ENCODE measurements at places on chromosomes 3 and 15. TPM values are rescaled to one million over a fixed set of nuclear protein-coding genes. Genes with fewer than 3 reads are reported as not detected.

The GOLGA8R gene
- total RNA-seq: 0.69 TPM

The FAN1 gene
- total RNA-seq: 10.6 TPM

The SYNM gene
- total RNA-seq: 1.8 TPM

The CYP1A2 gene
- total RNA-seq: not detected

The P4HTM gene
- total RNA-seq: 39.2 TPM

The SHC4 gene
- not detected for total RNA-seq

The SCN11A gene
- not detected for total RNA-seq

The DPPA4 gene
- total RNA-seq: 1.0 TPM

The EIF4E3 gene
- total RNA-seq: 101 TPM

The ANKUB1 gene
- not detected for total RNA-seq

The ZNF80 gene
- 1.7 TPM for total RNA-seq

The PML gene
- 57.6 TPM for total RNA-seq

The RTP4 gene
- 4.6 TPM for total RNA-seq

The AQP9 gene
- not detected for total RNA-seq

The IL5RA gene
- 3.7 TPM for total RNA-seq

The LRRIQ4 gene
- not detected for total RNA-seq

The KLHL6 gene
- total RNA-seq: 48.2 TPM

The HTD2 gene
- total RNA-seq: 9.7 TPM

The NMNAT3 gene
- total RNA-seq: 1.5 TPM

The SLC22A14 gene
- total RNA-seq: not detected

The XIRP1 gene
- not detected for total RNA-seq

The TM4SF1 gene
- total RNA-seq: 0.44 TPM

The FBXO40 gene
- total RNA-seq: not detected

The CACNA1D gene
- 0.44 TPM for total RNA-seq
